AML-193 (cell line): ENCODE measurements at places on chromosomes 1 and 21.

- peak; percentile 4 for DNase-seq
Measured at GRCh38 chr1:94094469-94095111, 26.4 kb downstream of the ABCA4 start.

DNA sequence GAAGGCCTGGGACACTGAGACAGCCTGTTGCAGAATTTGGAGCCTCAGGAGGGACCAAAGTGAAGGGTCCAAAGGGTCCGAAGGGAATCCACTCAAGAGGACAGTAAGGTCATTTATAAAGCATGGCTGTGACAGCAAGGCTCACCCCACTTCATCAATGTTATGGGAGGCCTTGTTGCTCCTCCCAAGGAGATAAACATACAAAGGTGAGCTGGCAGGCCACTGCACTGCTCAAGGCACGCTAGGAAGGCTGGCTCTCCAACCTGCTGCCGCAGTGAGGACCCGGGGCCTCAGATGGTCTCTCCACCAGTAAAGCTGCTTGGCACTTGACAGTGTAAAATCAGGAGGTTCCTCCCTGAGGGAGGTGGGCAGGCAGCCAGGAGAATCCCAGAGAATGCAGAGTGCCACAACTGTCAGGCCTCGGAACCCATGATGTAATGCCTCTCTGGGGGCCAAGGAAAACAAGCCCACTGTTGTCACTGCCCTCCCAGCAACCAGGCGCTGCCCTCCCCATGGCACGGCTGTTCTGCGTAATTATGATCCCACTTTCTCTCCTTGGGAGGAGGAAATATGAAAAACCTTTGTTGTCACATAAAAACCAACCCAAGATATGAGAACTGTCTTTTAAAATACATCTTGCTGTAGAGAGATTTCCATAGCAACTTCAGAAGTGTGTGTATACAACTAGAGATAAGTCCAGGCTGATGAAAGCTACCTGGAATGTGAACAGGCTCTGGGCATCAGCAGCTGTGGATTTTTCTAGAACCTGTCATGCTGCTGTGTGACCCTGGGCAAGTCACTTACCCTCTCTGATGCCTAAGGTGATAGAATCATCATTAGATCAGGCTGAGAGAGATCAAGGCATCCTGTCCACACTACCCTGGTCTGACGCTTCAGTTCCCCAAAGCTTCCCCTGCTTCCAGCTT lies 102.5 kb downstream of the KCNN3 start:
- DNase-seq: no peak

DNA sequence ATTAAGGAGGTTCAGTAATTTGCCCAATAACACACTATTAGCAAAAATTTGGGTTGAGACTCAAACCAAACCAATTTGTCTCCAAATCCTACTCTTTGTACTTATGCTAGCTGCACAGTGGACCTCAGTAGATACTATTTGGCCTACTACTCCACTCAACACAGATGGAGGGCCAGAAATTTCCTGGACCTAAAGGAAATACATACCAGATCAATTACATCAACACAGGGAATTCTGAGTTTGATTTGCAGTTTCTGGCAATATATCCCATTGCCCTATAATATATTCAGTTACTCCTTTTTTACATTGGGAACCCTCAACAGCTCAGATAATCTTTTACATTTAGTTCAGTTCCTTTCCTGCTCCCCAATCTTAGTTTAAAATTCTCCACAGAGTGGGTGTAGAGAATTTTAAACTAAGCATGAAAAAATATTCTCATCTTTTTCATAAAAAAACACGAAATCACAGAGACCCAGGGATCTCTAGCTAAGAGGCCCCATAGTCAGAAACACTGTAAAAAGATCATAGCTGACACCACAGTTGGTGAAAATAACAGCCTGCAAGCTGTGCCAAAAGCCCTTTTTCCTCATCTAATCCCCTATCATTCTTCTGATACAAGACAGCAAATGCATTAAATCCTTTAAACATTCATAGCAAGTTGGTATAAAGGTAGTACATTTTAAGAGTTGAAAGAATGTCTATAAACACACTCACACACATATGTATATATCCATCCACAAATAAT lies 317.7 kb upstream of the ESRRG start:
- no peak for DNase-seq

- no peak for DNase-seq
Measured at GRCh38 chr1:19762175-19762779, 37.4 kb downstream of the TMCO4 start.

- DNase-seq: no peak
Measured at GRCh38 chr1:31216016-31216415, 23.7 kb downstream of the NKAIN1 start.

DNA sequence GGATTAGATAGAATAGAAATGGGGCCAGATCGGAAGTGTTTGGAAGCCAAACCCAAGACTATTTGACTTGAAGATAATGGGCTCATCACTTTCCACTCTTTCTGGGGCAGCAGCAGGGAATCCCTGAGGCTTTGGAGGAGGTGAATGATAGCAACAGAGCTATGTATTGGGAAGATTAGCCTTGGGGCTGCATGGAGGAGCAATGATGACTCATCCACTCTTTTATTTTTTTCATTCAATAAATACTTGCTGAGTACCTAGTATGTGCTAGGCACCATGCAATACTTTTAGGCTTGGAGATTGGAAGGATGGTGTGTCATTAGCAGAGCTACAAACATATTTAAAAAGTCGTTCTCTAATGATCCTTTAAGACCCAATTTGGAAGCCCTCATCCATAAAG lies 166.9 kb upstream of the FOXD3 start:
- no peak for DNase-seq

GRCh38 chr1:235327559-235328270 lies at the start of gene ARID4B:
TSS of gene ARID4B (minus strand) at chr1:235328179. CDS start at chr1:235326919, 1,260 bp downstream.
- no peak for DNase-seq

- DNase-seq: peak; percentile 99
Measured at GRCh38 chr1:203769505-203770343, 4.7 kb downstream of the LAX1 start.

DNA sequence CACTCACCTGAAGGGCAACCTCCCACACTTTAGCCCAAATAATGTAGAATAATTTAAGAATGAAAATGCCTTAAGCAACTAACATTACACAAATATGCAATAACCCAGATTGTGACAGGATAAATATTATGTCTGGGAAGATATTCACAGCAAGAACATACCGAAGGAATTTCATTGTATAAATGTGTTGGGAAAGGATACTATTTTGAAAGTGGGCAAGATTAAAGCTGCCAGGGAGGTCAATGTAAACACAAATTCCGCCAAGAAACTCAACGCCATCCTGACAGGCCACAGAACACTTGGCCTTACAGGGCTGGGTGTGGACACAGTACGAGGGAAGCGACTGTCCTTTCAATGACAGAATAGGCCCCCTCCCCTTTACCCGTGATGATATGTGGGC lies 173.3 kb downstream of the RUNX1 start:
- DNase-seq: no peak

- no peak for DNase-seq
Measured at GRCh38 chr1:54971317-54971791, 9.1 kb upstream of the TMEM61 start.

GRCh38 chr1:217919683-217920388 lies 288.7 kb downstream of the SPATA17 start:
- DNase-seq: no peak

GRCh38 chr1:234612352-234613127 lies 2.6 kb upstream of the IRF2BP2 start:
- DNase-seq: peak; percentile 99

- no peak for DNase-seq
Measured at GRCh38 chr1:163844459-163844858, 522.7 kb downstream of the NUF2 start.

GRCh38 chr1:228376262-228376628 lies 30.4 kb downstream of the TRIM11 start:
- no peak for DNase-seq

GRCh38 chr1:3738943-3739342 lies 13.3 kb upstream of the CCDC27 start:
- DNase-seq: no peak

DNA sequence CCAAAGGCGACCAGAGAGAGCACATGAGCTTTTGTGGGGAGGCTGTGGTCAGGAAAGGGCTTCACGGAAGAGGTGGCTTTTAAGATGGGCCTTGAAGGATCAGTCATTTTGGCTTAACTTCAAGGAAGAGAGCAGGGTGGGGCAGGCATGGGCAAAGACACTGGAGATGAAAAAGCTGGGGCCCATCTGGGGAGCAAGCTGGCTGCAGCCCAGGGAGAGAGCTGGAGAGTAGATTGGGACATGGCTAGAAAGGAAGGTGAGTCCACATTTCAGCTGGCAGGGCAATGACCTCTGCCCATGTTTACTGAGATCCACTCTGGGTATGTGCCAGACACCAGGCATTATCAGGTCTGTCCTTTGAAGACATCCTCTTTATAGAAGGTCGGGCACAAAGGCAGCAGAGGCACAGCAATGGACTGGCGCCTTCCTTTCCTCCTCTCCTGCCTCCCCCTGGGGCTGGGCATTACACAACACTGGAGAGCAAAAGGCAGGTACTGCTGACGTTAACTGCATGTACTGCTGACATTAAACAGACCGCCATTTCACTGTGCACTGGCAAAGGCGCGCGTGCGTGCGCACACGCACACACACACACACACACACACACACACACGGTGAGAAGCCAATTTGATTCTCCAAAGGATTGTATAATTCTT lies 2.2 kb upstream of the UBXN10 start:
- DNase-seq: no peak

GRCh38 chr1:23598424-23598823 lies 39.1 kb upstream of the ID3 start:
- DNase-seq: no peak

- DNase-seq: no peak
Measured at GRCh38 chr1:174232761-174233160, 73.4 kb downstream of the RABGAP1L start.

DNA sequence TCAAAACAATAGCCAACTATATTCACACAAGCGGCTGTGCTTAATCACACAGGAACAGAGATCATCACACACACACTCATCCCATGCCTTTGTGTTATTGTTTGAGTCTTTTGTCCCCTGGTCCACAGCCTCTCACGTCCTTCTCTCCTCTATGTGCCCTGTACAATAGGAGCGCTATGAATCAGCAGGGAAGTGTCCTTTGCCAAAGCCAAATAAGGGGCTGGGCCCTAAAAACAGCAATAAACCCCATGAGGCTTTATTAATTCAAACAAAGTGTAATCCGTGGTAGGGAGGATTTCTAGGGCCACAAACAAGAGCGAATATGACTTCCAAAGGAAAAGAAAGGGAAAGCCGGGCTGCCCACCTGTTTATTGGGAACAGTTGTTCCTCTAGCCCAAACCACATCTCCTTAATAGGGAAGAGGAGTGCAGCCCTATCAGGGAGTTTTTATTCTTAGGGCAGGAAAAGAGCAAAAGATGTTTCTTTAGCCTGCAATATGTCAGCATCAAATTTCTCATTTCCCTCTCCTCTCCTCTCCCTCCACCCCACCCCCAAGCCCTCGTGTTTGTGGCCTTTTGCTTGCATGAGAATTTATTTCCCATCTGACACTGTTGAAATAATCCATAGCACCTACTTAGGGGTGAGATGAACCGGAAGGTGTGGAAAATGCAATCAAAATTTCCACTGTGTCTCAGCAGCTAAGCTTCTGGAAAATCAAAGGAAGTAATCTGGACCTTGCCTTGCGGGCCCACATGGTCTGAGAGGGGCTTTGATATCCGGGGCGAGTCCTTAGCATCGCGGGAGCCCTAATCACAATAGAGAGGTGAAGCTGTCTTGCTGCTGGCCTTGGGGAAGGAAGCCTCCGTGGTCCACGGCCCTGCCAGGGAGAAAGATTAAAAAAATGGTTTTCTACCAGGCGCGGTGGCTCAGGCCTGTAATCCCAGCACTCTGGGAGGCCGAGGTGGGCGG lies 45.3 kb upstream of the ITPKB start:
- DNase-seq: no peak

- no peak for DNase-seq
Measured at GRCh38 chr1:2470290-2471158, 5.6 kb upstream of the PLCH2 start.

DNA sequence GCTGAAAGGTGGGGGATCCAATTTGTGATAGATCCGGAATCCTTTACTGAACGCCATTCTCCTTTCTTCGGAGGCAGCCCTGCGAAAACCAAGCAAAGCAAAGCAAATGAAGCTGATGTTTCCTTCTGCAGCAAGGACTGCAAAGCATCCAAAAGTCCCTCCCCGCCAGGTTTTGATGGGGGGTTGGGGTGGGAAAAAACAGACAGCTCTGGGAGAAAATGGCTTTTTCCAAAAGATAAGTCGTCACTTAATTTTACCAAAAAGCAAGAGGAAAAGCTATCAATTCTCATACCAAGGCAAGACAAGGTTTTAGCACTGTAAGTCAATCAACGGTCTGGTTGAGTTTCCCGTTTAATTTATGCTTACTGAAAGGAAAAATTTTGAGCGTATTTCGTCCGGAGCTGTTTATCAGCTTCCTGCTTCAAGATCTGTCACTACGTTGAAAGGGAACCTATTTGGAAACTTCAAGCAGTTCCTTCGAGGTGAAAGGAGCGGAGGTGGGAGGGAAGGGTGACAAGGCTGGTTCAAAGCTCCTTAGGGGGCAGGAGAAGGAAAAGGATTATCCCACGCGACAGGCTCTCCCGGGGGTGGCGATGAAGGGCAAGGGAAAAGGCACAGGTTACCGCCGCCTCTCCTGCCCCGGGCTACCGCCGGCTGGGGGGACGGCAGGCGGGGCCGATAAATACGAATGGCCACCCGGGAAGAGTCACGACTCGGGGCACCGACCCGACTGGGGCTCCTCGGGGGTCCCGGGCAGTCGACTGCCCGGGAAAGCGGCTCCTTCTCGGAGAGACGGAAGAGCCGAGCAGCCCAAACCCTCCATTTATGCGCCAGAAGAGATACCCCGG lies 750 bp downstream of the SYNJ1 start:
- peak; percentile 23 for DNase-seq

DNA sequence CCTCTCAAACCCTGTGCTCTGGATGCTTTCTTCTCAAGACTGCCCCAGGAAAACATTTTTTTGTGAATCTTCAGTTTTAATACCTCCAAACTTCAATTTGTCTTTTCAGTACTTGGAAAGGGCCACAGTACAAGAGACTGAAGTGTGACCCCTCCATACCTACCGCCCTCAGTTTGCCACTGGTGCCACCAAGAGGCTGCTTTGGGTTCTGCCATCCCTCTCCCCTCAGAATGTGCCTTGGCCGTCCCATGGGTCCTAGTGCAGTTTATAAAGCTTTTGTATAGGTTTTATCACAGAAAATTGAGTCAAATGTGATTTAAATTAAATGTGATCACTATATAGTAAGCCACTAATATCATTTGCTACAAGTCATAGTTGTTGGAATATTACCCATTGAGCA lies 60.8 kb upstream of the PGD start:
- peak; percentile 18 for DNase-seq

- no peak for DNase-seq
Measured at GRCh38 chr1:221161571-221162041, 282.4 kb downstream of the HLX start.

GRCh38 chr21:37193676-37194075 lies 73.5 kb downstream of the VPS26C start:
- DNase-seq: no peak

- no peak for DNase-seq
Measured at GRCh38 chr1:73044241-73045036, 762.1 kb upstream of the NEGR1 start.

DNA sequence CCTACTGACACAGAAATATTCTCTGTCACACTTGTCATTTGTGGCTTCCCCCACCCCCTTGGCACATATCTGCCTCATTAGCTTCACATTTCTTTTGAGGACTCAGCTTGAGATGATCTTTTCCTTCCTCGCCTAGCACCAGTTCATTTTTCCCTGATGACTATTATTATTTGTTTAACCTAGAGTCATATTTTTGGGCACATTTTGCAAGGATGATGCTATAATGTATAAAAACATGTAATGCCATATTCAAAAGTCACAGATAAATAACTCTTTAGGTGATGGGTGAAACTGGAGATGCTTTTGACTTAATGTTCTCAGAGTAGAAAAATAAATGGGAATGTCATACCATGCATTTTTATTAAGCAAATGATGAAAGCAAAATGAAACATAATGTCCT lies 202.7 kb downstream of the BACH1 start:
- DNase-seq: no peak
